Astrocyte (in vitro differentiated cells and primary cell): ENCODE measurements at places on chromosomes 6 and 20. TPM values are rescaled to one million over a fixed set of nuclear protein-coding genes. Genes with fewer than 3 reads are reported as not detected.

SNAI1 gene
- total RNA-seq, result 9.1 and 9.5 TPM in 2 replicates

NKAIN2 gene
- total RNA-seq, result 0.07 TPM in 1 of 2 replicates, not detected in the other

FKBP1C gene
- 0.32 and 0.58 TPM in 2 replicates for total RNA-seq

GRCh38 chr6:42103216-42103615, 39.2 kb downstream of the C6orf132 start:
- H3K36me3 ChIP-seq, result no peaks in the 10 kb centered on the region
- no peak for DNase-seq
- H3K27me3 ChIP-seq, result no peaks in the 10 kb centered on the region
- no peak overlapping the region for H3K27ac ChIP-seq
- no peak overlapping the region for H3K4me3 ChIP-seq

GRCh38 chr6:85065831-85066230, 301.4 kb upstream of the TBX18 start:
- no peak overlapping the region for H3K4me3 ChIP-seq
- DNase-seq, result no peak
- no peaks in the 10 kb centered on the region for H3K36me3 ChIP-seq
- no peaks in the 10 kb centered on the region for H3K27me3 ChIP-seq
- H3K27ac ChIP-seq, result no peak overlapping the region

GRCh38 chr6:5563086-5563485, 301.8 kb downstream of the FARS2 start:
- H3K36me3 ChIP-seq, result no peaks in the 10 kb centered on the region
- H3K4me3 ChIP-seq, result no peak overlapping the region
- H3K27ac ChIP-seq, result no peak overlapping the region
- DNase-seq, result no peak
- H3K27me3 ChIP-seq, result no peaks in the 10 kb centered on the region

DNA sequence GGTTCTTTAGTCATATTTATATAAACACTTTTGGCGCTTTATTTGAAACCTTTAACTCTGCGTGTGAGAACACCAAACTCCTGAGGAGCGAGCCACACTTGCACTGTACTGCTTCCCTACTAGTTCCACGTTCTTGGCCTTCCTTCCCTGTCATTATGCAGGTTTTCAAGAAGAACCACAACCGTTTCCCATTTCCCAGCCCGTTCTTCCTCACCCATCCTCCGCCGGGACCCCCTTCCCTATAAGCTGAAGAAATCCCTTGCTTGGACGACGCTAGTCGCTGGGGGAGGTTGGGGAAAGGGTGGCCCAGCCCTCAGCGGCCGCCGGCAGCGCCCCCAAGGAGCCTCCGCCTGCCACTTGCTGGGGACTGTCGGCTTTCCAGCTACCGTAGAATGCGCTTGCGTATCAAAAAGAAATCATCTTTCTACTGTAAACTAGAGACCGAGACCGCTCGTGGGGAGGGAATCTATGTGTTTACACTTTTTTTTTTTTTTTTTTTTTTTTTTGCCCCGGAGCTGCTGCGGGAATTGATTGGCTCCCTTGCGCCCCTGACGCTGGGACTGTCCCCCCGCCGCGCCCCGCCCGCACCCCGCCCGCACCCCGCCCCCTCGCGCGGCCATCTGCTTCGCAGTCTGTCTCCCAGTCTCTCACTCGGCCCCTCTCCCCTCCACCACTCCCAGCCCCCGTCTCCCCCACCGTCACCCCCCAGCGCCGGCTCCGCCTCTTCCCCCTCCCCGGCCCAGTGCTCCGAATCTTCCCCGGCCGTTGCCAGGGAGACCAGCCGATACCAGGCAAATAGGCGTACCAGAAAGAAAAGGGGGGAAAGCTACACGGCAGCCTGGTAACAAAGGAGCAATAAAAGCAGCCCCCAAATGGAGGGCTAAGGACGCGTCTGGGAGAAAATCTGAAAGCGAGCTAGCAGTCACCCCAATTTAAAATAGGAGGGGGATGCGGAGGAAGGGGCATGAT, 2.3 kb upstream of the MARCKS start:
- peak; percentile 80 for DNase-seq
- no peaks in the 10 kb centered on the region for H3K27me3 ChIP-seq
- H3K27ac ChIP-seq, result peak overlapping the region; percentile 100
- no peaks in the 10 kb centered on the region for H3K36me3 ChIP-seq
- H3K4me1 ChIP-seq, result peaks cover 14% of the 10 kb centered on the region

- H3K4me3 ChIP-seq, result no peak overlapping the region
- peak; percentile 16 for DNase-seq
- no peaks in the 10 kb centered on the region for H3K36me3 ChIP-seq
- H3K4me1 ChIP-seq, result no peaks in the 10 kb centered on the region
- H3K27me3 ChIP-seq, result no peaks in the 10 kb centered on the region
Observed at GRCh38 chr6:38322138-38322537, 317.6 kb downstream of the BTBD9 start.

DNA sequence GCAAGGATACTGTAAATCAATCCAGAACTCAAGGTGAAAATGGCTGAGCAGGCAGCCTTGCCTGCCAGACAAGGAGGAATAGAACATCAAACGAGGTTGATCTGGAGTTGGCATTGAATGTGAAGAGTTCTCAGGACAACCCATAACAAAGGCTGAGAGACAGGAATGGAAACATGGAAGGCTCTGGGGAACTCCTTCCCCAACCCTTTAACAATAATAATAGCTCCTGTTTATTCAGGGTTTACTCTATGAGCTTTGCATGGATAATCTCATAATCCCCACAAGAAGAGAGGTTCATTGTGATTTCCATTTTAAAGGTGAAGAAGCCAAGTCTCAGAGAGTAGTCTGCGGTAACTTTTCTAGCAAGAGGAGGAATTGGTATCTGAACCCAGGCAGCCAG, 151.7 kb downstream of the SOD2 start:
- no peaks in the 10 kb centered on the region for H3K36me3 ChIP-seq
- H3K4me1 ChIP-seq, result no peaks in the 10 kb centered on the region
- no peak for DNase-seq
- H3K4me3 ChIP-seq, result no peak overlapping the region
- H3K27ac ChIP-seq, result no peak overlapping the region
- H3K27me3 ChIP-seq, result no peaks in the 10 kb centered on the region

DNA sequence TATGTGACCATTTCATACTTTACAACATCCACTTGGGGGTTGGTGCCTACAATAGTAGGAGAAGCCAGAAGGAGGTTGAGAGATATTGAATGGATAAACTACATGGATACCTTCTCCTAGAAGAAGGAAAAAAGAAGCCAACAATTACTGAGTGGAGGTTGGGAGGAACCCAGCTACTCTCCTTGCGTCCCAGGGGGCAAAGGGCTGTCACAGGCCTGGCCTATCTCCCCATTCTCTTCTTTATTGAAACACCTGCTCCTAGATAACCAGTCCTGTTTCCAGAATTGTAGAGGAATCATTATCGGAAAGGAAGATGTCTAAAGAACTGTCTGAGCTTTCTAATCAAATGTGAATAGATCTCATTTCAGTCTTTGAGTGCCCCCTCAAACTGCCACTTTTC, 115.1 kb downstream of the MAP7 start:
- no peaks in the 10 kb centered on the region for H3K4me1 ChIP-seq
- H3K27ac ChIP-seq, result no peak overlapping the region
- H3K4me3 ChIP-seq, result no peak overlapping the region
- no peaks in the 10 kb centered on the region for H3K36me3 ChIP-seq
